ENCODE measurements at places on chromosomes 12 and 14. TPM values are rescaled to one million over a fixed set of nuclear protein-coding genes. Genes with fewer than 3 reads are reported as not detected.

- H3K36me3 ChIP-seq = no peaks in the 10 kb centered on the region
- DNase-seq = no peak
- H3K4me3 ChIP-seq = no peak overlapping the region
- no peak overlapping the region for H3K27ac ChIP-seq
- peaks cover 5% of the 10 kb centered on the region for H3K27me3 ChIP-seq
- no peaks in the 10 kb centered on the region for H3K4me1 ChIP-seq
Observed at GRCh38 chr12:16076557-16076956, 165.4 kb downstream of the DERA start.

SIVA1 gene
- total RNA-seq = 217 TPM

DNA sequence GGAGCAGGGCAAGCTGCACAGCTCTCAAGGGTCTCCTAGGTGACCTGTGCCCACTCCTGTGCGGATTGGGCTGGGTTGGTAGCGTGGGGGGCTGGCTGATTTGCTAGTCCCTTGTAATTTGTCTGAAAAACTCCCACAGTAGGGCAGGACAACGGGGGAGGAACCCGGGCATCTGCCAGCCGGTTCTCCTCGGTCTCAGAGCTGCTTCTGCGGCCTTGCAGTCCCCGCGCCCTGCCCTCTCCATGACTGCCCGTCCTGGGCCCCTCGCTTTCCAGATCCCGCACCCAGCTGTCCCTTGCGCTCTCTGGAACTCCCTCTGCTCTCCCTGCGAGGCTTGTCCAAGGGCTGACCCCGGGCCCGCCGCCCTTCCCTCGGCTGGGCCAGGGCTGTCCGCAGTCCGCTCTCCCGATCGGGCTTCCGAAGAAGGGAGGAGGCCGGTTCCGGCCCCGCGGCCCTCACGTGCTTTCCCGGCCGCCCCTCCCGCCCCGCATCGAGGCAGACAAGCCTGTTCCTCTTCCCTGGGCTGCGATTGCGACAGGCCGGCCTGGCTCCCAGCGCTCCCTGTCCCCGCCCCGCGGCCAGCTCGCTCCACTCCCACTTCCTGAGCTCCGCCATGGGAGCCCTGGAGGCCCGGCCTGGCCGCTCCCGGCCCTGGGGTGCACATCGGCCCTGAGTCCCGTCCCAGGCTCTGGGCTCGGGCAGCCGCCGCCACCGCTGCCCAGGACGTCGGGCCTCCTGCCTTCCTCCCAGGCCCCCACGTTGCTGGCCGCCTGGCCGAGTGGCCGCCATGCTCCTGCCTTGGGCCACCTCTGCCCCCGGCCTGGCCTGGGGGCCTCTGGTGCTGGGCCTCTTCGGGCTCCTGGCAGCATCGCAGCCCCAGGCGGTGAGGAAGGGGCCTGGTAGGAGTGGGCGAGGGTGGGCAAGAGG, at the start of gene LTBR:
Gene LTBR, plus strand, starts transcription at position 591 of the 927 bp plus-strand sequence. Its CDS starts 197 bp downstream, at position 788.
- H3K36me3 ChIP-seq = no peaks in the 10 kb centered on the region
- peak within 1 kb of the TSS; percentile 44 for H3K4me3 ChIP-seq
- peaks cover 41% of the 10 kb centered on the region for H3K4me1 ChIP-seq
- H3K27ac ChIP-seq = peak within 1 kb of the TSS; percentile 87
- H3K27me3 ChIP-seq = no peaks in the 10 kb centered on the region

DNA sequence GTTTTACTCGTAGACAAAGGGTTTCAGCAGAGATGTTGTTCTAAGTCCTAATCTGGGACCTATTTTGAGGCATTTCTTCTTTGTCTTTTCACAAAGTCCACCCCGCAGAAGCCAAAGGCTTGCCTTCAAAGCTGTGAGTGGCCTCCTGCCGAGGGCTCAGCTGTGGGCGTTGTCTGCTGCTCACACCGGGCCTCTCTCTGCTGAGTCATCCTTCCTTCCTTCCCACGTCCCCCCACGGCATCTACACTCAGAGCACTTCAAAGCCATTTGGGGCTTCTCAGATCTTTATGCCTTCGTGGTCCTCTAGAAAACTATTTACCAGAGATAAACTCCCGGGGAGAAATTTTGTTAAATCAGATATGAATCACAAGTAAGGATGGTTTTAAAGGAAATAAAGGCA, 115.9 kb upstream of the TMPO start:
- H3K4me1 ChIP-seq = peaks cover 4% of the 10 kb centered on the region
- DNase-seq = no peak
- H3K27ac ChIP-seq = no peak overlapping the region
- no peak overlapping the region for H3K4me3 ChIP-seq

GRCh38 chr14:105711841-105712460, 185.6 kb downstream of the TMEM121 start:
- no peak overlapping the region for H3K4me3 ChIP-seq
- H3K36me3 ChIP-seq = no peaks in the 10 kb centered on the region
- no peak overlapping the region for H3K27ac ChIP-seq

GRCh38 chr12:86445356-86445755, 189.2 kb upstream of the MGAT4C start:
- no peaks in the 10 kb centered on the region for H3K4me1 ChIP-seq
- no peak overlapping the region for H3K4me3 ChIP-seq
- no peaks in the 10 kb centered on the region for H3K27me3 ChIP-seq
- no peak overlapping the region for H3K27ac ChIP-seq
- no peak for DNase-seq

LALBA gene
- not detected for total RNA-seq

GRCh38 chr14:96051642-96052540, 12.7 kb downstream of the C14orf132 start:
- H3K4me1 ChIP-seq = no peaks in the 10 kb centered on the region
- H3K36me3 ChIP-seq = no peaks in the 10 kb centered on the region
- H3K27ac ChIP-seq = no peak overlapping the region
- no peak for DNase-seq
- H3K27me3 ChIP-seq = no peaks in the 10 kb centered on the region
